ENCODE measurements at places on chromosomes 1 and 21.
A peak's percentile ranks its signal among the peaks of the same experiment; 100 is the strongest.

GRCh38 chr1:11693024-11693590, 1.6 kb downstream of the DRAXIN start:
- no peak for DNase-seq

GRCh38 chr1:61087571-61087970, 5.2 kb downstream of the NFIA start:
- DNase-seq: no peak

DNA sequence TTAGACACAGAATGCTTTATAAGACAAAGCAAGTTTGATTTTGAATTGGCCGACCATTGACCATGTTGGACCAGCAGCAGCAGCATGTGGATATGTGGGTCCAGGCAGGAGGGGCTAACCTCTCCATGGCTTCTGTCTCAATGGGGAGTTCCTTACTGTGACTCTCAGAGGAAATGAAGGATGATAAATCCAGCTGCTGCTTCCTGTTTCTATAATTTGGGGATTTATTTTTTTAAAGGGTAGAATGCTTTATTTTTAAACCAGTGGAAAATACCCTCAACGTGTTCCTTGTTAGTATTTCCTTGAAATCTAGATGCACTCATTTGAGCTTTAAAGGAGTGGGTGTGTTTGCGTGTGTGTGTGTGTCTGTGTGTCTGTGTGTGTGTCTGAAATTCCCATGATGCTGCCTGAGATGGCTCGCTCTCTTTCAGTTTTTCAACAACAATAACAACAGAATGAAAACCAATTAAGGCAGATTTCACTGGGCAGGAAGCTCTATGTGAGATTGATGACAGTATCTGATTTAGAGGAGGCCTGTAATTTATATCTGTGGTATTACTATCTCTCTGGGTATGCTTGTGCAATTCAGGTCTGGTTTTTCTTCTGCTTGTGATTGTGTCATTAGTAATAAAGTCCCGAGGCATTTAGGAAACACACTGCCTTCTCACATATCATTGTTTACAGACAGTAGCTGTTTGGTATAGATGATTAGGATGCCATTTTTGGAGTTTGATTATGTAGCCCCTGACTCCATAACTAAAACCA, 86.1 kb upstream of the ZNF326 start:
- no peak for DNase-seq

DNA sequence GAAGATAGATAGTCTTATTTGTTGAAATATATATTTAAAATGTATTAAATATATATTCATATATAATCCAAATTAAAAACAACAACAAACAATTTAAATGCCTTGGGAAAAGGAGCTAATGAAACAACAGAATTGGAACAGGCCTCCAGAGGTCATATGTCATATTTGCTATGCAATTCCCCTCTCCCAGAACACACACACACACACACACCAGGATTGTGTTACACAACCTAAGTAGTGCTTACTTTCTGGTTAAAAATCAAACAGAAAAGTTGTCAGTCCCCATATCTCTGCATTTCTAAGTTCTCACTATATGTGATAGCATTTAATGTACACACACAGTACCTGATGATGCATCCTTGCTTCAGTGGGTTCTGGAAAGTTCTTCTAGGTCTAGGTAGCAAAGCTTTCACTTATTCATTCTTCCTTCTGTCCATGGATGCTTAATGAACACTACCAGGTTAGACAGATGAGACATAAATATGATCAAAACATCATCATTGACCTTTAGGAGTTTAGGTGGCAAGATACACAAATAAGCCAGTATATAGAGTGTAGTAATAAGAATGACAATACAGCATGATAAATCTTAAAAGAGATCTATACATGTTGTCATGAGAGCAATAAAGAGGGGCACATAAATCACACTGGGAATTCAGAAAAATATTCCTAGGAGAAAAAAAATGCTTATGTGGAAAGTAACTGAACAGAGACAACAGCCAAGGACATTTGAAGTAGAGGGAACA, 662.8 kb downstream of the PTPRC start:
- DNase-seq: no peak

GRCh38 chr1:34019741-34020552, 145.1 kb downstream of the CSMD2 start:
- peak; percentile 29 for DNase-seq

- no peak for DNase-seq
Measured at GRCh38 chr1:232182236-232182635, 447.7 kb downstream of the SIPA1L2 start.

GRCh38 chr1:32890516-32891240, 4.4 kb downstream of the HPCA start:
- DNase-seq: no peak

- DNase-seq: no peak
Measured at GRCh38 chr1:221989741-221990140, 247.9 kb upstream of the DUSP10 start.

DNA sequence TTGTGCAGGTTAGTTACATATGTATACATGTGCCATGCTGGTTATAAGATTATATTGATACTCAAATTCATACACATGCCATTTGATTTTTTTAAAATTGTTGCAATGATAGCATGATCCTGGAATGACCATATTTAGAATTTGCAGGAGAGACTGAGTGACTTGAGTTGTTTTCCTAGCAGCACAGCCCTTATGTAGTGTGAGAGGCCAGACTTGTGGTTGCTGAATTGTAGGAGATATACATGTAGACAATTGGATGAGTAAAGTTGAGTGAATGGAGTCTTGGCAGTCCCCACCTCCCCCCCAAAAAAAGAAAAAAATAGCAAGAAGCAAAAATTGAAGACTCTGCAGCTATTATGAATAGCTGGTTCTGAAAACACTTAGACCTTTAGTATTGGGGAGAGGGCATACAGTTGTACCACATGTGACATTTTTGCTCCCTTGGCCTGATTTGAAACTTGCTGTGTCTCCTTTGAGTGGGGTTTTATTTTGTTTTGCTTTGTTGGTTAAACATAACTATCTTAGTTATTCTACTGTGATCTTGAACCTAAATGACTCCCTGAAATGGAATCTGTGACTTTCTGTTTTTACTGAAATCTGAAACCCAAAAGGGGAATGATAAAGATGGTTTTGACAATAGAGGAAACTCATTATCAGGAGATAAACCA, 280.3 kb downstream of the HMCN1 start:
- DNase-seq: no peak

DNA sequence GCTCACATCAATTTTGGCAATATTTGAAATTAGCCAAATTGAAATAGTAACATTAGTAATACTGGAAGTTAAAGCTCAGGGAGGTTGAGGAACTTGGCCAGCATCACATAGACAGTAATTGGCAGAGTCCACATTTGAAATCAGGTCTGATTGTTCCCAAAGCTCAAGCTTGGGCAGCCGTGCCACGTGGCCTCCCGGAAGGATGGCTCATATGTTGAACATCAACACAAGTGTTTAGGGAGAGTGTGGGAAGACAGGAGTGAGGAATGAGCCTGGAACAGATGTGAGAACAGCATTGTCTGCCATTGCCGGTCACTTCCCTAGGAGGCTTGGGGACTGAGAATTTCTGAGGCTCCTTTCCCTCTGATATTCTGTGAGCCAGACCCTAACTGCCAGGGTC, 40.2 kb upstream of the RBM15 start:
- no peak for DNase-seq

- peak; percentile 38 for DNase-seq
Measured at GRCh38 chr1:197521118-197521739, 253.2 kb downstream of the CRB1 start.

GRCh38 chr1:169305948-169306347, 61.6 kb downstream of the NME7 start:
- DNase-seq: no peak

GRCh38 chr1:60878323-60878722, 204.0 kb upstream of the NFIA start:
- DNase-seq: no peak

DNA sequence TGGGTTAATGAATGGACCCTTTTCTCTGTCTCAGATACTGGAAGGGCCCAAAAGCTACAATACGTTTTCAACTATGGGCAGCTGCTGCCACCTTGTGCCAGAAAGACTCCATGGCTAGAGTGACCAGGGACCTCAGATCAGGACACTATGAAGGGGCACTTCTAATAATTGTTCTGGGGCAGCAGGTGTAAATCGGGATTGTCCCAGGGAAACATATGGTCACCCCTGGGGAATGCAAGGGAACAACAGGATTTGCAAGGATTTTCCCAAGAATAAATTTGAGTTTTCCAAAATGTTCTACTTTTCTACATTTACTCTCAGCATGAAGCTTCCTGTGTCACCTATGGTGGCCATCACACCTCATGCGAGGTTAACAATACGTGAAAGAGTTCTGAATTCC, 12.0 kb upstream of the FCAMR start:
- peak; percentile 61 for DNase-seq

DNA sequence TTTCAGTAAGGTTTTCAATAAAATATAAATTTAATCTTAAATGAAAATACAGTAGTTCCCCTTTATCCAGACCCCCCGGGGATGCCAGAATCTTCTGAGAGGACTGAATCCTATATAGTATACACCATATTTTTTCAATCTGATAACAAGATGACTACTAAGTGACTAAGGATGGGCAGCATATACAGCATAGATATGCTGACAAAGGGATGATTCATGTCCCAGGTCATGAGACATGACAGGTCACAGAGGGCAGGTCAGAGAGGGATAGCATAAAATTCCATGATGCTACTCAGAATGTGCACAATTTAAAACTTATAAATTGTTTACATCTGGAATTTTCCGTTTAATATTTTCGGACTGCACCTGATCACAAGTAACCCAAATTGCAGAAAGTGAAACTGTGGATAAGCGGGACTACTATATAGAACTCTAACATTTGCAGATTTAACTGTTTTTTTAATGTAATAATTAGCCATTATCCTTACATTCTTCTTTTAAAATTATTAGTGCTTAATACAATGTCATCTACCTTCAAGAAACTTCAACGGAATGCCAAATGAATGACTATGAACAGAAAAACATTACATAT, 48.8 kb downstream of the LRRC40 start:
- no peak for DNase-seq

DNA sequence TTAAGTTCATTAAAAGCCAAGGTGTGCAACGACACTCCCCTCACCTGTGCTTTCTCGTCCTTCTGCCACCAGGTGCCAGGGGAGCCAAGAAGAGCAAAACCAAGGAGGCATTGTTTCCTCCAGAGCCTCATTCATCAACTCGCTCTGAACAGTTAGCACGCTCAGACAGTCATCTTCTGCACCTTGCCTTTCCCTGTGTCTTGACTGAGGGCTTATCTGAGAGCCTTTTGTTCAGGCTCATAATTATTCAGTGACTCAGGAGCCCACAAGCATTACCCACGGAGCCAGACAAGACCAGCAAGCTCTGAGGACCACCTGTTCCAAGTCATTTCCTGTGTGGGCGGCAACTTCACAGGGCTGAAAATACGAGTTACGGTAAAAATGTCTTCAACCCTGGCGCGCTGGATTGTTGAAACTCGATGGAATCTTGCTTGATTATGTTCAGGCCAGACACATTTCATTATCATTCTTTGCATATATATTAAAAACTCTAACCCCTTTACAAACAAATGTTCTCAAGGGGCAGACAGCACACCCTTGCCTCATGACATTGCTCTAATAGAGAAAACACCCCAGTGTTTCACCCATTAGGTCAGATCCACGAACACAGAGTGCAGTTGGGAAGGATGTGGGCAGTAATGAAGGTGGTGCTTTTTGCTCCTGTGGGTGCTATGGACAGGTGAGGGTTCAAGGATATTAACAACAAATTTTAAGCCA, 89.7 kb upstream of the RUNX1 start:
- peak; percentile 52 for DNase-seq

GRCh38 chr1:243926803-243927245, 76.8 kb upstream of the AKT3 start:
- no peak for DNase-seq

GRCh38 chr1:39562886-39563285, 13.7 kb downstream of the PABPC4 start:
- no peak for DNase-seq

DNA sequence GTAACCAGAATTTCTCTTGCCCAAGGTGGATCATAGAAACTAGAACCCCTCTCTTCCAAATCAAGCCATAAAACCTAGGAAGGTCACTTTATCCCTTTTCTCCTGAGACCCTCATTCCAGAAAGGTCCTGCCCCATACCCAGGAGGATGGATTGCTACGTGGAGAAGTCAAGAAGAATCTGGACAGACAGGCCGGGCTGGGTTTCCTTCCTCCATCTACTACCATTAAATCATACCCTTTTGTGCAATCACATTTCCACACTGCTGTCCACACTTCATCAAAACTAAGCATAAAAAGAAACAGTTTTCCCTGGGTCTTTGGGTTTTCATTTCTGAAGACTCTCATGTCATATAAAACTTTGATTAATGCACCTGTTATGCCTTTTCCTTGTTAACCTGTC, 65.4 kb downstream of the C21orf91 start:
- no peak for DNase-seq

- DNase-seq: no peak
Measured at GRCh38 chr1:997993-998744, 1.7 kb downstream of the HES4 start.
